RCC 7860 (cell line): ENCODE measurements at places on chromosomes 5 and 9.

DNA sequence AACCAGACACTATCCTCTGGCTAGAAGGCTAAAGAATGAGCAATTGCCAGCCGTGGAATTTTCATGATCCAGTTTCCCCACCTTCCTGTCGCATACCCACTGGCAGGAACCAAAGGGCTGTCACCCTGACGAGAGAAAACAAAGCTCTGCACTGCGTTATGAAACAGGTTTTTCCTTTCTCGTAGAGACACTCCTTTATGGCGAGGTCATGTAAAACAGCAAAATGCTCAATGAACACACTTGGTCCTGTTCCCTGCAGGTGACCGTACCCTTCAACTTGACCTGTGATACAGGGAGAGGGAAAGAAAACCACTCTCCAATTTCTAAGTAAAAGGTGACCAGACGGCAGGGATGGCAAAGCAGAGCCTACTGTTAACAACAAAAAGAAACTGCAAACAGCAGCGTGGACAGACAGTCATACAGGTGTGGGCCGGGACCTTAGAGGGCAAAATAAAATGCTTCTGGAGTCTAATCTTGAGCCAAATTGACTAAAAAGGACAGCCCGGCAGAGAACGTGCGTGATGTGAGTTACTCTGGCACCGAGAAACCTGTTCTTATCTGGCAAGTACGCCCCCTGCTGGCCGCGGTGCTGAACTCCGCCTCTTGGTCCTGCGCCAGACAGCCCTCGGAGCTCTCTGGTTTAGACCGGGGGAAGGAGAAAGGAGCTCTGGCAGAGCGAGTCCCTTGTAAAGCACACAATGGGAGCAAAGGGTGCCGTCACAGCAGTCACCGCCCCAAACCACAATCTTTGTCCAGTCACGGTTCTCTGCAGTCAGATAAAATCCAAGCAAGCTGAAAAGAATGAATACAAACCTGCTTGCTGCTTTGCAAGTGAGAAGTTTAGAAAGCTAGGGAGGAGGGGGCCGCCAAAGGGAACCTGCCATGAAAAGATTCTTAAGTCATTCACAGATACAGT, 98.9 kb downstream of the EFNA5 start:
- DNase-seq: peak; percentile 97

DNA sequence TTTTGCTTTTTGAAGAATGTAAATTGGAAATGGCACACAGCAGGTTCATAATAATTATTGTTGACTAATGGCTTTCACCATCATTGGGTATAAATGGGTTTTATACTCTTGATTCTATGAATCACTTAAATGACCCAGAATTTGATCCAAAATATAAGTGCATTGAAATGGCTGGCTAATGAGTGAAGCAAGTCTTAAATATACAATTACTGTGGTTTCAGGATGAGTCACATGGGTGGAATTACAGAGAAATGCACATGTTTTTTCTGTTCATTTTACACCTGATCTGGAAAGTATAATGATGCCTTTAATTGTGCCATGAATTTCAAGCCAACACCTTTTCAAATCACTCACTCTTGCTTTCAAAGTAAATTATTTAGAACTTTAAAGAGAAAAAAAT, 380.8 kb upstream of the CD180 start:
- no peak for DNase-seq

GRCh38 chr9:110168486-110168885, 39.5 kb downstream of the C9orf152 start:
- DNase-seq: no peak

DNA sequence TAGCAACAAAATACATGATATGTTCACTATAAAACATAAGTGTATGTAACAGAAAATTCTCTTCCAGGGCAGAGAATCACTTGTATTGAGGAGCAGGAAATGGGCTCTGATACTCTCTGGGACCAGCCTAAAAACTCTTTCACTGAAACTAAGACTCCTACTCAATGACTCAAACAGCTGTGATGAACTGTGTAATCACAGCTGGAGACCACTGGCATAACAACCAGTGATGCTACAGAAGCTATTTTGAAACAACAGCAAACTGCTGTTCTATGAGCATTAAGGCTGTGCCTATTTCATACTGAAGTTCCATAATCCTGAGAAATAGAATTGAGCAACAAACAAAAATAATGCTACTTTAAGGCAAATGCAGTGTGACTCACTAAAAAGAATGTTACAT, 594.0 kb downstream of the HINT1 start:
- DNase-seq: no peak

GRCh38 chr5:146878476-146879172, at the start of gene PPP2R2B:
PPP2R2B (minus strand) TSS chr5:146878757.
- no peak for DNase-seq

- DNase-seq: no peak
Measured at GRCh38 chr5:140015706-140016105, 27.4 kb downstream of the NRG2 start.
